NCI-H1417 treated with DMSO at 0.1 percent for 48 hours (cell line): ENCODE measurements at places on chromosomes 6 and 20.

- no peak for DNase-seq
These were observed 9.8 kb upstream of the MRPS18A start for GRCh38 chr6:43697421-43697820.

GRCh38 chr6:42452171-42453030 is 675 bp upstream of the TRERF1 start:
- peak; percentile 70 for DNase-seq

- DNase-seq, result no peak
These were observed 7.9 kb downstream of the CALHM4 start for GRCh38 chr6:116561377-116562018.

DNA sequence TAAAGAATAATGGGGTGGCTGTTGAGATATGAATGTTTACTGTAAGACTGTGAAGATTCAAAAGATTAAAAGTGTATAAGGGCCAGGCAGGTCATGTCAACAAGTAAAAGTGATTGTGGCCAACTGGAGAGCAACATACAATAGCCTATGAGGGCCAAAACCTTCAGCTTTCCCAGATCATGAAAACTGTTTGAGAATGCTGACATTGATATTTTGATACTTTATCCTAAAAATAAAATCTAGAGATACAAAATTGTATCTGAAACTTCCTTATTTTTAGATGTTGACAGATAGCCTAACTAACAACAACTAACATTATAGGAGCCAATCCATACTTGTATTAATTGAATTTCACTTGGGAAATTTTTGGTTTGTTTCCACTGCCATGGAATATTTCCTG is 70.3 kb upstream of the PAK5 start:
- DNase-seq, result no peak

- DNase-seq, result no peak
These were observed 42.9 kb downstream of the AFG1L start for GRCh38 chr6:108337721-108338120.

GRCh38 chr6:156419594-156419993 is 357.6 kb upstream of the ARID1B start:
- DNase-seq, result no peak

GRCh38 chr6:8180327-8181159 is 78.2 kb upstream of the EEF1E1 start:
- no peak for DNase-seq

GRCh38 chr6:93295631-93296030 is 123.7 kb downstream of the EPHA7 start:
- DNase-seq, result no peak

- DNase-seq, result no peak
These were observed 1.8 kb downstream of the FASTKD5 start for GRCh38 chr20:3157817-3158216.

DNA sequence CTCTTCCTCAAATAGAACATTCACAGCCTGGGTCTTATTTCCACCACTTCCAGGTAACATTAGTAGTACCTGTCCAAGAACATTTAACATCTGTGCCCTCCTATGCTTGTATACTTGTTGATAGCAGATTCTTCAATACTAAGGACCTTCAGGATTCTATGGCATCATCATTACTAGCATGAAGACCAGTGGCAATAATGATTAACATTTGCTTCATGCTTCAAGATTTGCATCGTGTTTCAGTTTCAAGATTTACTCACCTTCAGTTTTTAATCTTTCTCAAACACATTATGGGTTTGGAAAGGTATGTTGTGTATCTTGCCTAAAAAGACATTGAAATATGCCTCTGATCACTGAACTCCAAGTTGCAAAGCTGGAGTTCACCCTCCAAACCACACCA is 412.8 kb upstream of the NRSN1 start:
- no peak for DNase-seq

GRCh38 chr6:11885159-11885558 is 106.6 kb upstream of the ADTRP start:
- no peak for DNase-seq

- no peak for DNase-seq
These were observed 357 bp downstream of the PCSK2 start for GRCh38 chr20:17227219-17227575.

- DNase-seq, result no peak
These were observed 19.2 kb upstream of the MRPS18A start for GRCh38 chr6:43706788-43707187.

DNA sequence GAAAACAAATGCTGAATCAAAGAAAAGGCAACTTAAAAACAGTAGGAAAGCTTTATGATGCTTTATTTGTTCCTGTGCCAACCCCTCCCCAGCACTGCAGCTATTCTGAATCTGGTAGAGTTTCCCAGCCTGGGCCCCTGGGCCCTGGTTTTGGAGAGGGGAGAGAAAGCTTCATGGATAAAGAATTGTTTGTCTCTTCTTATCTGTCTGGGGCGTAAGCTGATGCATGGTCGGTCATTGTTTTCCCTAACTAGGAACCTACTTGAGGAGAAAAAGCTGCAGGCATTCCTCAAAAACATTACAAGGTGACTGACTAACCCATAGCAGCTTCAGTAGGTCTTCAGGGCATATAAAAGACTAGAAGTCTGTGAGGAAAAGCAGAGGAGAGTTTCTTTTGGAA is 758.1 kb upstream of the EPHA7 start:
- no peak for DNase-seq

DNA sequence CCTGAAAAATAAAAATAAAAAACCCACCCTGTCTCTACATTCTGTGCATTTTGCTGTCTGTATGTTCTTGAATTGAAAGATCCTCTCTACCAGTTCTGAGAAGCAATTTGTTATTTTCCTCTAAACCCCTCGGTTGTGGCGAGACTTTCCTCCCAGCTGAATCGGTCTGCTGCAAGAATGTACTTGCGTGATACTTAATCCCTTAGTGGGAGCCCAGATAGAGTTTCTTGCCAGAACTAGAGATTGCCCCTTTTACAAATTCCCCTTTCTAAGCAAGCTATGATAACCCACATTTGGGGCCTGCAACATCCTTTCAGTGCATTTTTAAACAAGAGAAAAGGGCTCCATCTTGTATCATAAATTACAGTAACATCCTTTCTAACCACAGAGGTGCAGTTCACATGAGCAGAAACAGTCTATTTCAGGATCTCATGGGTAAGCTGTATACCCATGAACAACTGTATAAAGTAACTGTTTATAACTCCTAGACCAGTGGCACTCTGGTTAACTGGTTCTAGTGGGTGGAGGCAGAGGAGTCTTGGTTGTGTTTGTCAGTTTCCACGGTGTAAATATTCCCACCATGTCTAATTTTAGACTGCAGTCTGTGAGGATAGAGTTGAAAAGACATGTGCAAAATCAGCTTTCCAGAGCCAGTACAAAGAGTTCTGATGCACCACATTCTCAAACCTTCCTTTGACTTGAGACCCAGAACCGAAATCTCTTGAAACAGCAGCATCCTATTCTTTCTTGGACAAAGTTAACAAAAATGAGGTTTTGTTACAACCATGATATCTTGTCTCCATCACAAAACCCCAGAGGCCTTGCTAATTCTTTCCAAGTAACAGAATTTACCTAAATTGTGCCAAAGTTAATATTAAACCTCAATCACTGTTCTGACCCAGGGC is 113.1 kb upstream of the ZNF217 start:
- DNase-seq, result no peak

DNA sequence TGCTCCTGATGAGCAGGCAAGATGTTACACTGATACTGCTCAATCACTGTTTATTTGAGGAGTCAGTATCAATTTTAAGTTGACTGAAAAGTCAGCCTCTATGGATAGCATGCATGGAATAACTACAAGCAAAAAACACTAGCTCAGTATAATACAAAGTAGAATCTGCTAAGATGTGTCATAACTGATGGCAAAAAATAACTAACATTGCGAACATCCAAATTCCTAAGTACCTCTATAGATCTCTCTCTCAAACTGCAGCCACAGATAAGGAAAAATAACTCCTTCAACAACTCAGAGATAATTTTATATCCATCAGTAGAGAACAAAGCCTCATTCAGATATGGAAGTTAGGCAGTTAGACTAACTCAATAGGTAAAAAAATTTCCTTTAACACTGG is 16.3 kb downstream of the HDAC2 start:
- DNase-seq, result no peak

DNA sequence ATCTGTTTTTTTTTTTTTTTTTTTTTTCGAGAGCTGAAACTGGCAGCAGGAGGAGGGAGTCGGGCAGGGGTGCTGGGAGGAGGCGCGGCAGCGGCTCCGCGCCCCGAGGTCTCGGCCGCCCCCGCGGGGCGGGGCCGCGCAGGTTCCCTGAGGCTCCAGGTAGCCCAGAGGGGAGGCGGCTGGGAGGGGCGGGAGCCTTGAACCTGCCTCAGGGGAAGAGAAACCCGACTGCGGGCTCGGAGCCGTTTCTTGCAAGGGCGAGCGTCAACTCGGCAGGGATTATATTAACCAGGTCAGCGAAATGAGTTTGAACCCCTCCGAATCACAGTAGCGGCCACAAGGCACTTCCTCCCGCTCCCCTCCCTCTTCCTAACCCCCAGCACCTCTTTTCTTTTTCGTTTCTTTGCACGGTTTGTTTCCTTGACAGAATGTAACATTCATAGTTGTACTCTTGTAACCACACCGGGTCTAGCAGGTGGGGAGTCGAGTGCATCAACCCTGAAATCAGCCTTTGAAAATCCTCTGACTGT is 2.0 kb downstream of the MYB start:
- no peak for DNase-seq

DNA sequence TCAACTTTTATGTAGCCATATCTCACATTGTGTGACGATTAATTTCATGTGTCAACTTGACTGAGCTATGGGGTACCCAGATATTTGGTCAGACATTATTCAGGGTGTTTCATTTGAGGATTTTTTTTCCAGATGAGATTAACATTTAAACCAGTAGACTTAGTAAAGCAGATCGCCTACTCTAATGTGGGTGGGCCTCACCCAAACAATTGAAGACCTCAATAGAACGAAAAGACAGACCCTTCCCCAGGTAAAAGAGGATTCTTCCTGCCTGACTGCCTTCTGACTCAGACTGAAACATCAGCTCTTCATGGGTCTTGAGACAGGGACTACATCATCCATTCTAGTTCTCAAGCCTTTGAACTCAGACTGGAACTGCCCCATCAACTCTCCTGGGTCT is 231.7 kb upstream of the SASH1 start:
- DNase-seq, result no peak

DNA sequence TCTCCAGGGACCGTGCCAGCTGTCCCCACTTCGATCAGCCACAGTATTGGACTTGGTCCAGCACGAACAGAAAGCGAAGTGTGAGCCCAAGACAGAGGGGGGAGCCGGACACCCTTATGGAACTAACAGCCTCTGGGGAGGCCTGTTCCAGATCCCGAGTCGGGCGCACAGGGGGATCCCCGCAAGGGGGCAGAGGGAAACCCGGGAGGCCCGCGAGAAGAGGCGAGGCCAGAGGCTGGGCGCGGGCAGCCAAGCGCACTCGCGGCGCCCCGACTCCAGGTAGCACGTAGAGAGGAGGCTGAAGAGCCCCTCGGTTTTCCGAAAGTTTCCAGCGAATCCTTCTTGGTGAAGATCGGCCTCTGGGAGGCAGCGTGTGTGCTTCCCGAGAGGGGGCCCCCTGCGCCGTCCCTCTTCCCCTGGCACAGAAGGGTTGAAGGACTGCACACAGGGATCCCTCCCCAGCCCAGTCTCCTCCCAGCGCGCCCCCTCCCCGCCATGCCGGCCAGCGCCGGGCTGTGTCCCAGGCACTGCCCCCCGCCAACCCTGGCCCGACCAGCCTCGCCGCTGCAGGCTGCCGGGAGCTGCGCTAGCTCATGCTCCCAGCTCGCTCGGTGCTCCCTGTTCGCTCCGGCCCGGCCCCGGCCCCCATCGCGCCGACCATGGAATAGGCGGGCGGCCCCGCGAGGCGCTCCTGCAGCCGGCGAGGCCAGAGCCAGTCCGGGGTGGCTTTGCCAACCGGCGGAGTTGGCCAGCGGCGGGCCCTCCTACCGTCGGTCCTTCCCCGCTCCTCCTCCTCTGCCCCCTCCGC is 577 bp upstream of the SLC24A3 start:
- DNase-seq, result no peak

DNA sequence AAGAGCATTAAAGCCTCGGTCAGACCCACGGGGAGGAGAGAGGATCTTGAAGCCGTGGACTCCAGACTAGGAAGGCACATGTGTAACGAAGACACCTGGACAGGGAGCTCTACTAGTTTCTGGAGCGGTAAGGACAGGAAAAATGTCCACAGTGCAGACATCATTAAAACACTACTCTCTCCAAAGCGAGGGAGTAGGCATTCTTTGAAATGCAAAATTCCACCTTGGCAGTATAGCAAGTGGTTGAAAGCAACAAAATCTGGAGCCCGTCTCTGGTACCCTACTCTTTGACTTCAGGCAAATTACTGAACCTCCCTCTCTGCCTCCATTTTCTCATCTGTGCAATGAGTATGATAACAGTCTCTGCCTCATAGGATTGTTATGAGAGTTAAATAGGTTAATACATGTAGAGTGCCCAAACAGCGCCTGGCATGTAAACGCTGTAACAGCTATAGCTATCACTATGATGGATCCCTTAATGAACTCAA is 408 bp upstream of the CRIP3 start:
- no peak for DNase-seq

DNA sequence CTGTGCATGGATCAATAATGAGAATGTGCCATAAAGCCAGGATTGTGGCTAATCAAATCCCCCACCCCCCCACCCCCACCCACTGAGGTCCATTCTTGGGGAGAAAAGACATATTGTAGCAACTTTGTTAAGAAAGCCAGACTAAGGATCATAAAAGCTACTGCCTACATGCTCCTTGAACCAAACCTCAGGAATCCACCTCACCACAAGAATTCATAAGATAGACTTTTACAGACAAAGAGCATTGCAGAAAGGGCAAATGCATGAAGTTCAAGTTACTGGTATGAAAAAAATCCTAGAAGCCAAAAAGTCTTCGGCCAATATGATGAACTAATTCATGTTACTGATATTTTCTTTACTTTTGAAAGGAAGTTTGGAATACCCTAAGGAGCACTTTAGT is 187.9 kb upstream of the ARID1B start:
- no peak for DNase-seq

GRCh38 chr6:46022106-46022948 is 6.7 kb upstream of the CLIC5 start:
- DNase-seq, result no peak

DNA sequence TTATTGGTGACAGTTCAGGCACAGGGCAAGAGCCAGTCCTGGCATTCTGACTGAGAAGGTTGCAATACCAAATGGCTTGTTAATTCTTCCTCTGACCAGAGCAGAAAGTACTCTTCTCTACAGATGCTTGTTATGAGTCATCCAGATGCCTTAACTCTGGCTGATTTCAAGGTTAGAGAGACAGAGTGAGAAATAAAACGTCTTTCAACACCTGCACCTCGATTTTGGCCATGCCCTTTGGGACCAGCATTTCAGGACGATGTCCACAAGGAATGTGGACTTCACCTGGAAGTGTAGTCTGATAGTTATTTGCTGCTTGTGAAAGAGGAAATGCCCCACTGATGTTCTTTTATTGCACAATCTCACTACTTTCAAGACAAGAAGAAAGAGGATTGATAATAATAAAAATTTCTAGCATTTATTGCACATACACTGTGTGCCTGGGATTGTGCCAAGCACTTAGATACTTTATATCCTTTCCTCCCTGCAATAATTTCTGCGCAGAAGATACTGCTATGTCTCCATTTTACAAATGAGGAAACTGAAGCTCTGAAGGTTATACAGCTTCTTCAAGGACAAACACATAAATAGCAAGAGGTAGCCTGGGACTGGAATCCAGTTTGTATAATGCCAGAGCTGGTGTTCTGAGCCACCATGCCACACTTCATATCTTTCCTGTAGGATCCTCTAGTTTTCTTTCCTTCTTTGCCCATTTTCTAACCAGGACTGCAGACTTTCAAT is 33.5 kb upstream of the MCM3 start:
- DNase-seq, result no peak
